Stimulated activated CD4-positive, alpha-beta T cell treated with anti-CD3 and anti-CD28 coated beads, Interleukin-2, amount 100 ng/mL, for 48 hours (primary cell): ENCODE measurements at places on chromosomes 11 and 22.

- DNase-seq = no peak
Observed at GRCh38 chr11:126337126-126337473, 18.4 kb upstream of the ST3GAL4 start.

DNA sequence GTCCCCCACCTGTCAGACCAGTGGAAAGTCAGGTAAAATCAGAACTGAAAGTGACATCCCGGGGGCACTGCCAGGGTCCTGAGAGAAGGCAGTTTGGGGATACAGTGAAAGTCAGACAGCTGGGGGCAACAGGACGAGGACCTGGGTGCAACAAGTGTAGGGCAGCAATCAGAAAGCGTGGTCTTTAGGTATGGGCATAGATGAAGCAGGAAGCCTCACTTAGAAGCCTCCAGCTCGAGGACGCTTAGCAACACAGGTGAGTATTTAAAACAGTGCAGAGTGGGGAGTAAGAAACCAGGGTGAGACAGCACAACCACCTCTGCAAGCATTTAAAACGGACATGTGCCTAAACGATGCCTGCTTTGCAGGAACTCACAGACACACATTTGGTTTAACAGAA, 64.6 kb upstream of the POU2AF1 start:
- no peak for DNase-seq

- no peak for DNase-seq
Observed at GRCh38 chr11:61009392-61010275, 38.2 kb downstream of the CD6 start.

DNA sequence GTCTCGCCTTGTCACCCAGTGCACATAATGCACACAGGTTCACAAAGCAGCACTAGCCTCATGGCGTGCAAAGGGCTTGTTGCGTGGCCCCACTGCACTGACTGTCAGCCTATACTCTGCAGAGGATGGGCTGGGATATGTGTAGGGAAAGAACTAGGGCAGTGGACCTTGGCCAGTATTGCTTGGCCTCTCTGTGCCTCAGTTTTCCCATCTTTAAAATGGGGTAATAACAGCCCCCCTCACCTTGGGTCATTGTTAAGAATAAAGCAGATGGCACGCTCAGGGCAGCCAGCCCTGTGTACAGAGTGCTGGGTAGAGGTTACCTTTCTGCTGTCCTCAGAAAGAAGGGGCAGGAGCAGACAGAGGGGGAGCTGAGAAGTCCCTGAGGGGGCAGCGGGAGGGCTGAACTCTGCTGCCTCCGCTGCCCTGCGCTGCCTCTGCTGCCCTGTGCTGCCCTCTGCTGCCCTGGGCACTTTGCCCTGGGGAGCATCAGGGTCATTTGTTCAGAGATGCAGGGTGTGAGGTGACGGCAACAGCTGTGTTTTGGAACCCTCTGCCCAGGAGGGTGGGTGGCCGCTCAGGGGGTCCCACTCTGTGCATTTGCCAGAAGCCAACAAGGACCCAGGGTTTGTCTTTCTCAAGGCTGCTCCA, 71.2 kb downstream of the CACNA1I start:
- no peak for DNase-seq

GRCh38 chr22:18005201-18005926, 19.0 kb downstream of the MICAL3 start:
- DNase-seq = no peak
